ENCODE measurements at places on chromosomes 12 and 14.

DNA sequence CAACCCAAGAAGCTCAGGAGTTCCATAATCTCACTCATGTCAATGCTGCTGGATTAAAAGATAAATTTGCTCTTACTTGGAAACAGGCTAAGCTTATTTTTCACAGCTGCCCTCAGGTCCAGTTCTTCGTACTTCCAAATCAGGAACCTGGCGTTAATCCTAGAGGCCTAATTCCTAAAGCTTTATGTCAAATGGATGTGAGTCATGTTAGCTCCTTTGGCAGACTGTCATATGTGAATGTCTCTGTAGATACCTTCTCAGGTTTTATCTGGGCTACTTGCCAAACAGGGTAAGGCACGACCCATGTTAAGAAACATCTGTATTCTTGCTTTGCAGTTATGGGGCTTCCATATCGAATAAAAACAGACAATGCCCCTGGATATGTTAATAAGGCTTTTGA is 504.6 kb downstream of the ALG10 start:
- peak; percentile 11 for DNase-seq

DNA sequence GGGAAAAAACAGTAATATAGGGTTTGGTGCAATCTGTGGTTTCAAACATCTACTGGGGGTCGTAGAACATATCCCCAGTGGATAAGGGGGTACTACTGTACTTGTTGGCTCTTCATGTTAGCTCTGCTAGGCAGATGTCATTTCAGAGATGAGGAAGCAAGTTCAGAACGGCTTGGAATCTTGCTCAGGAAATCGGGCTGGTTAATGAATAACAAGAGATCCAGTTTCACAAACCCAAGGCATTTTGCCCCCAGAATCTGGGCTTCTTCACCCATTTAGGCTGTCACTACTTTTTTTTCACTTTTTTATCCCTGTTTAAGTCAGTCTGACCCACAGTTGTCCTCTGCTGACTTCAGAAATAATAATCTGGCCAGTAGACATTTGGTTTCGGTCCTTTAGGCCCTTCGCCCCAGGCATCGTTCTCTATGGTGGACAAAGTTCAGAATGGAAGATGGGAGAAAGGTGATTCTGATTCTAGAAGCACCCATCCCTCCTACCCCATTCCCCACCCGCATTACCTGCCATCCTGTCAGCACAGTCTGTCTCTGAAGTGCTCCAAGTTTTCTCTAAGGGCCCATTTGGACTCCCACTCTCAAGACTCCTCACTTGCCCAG is 4.5 kb downstream of the SUOX start:
- no peak for DNase-seq

DNA sequence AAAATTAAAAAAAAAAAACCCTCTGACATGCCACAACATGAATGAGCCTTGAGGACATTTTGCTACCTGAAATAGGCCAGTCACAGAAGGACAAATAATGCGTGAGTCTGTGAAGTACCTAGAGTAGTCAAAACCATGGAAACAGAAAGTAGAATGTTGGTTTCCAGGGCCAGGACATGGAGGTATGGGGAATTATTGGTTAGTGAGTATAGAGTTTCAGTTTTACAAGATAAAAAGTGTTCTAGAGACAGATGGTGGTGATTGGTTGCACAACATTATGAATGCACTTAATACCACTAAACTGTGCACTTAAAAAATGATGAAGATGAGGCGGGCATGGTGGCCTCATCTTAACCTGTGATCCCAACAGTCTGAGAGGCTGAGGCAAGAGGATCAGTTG is 47.6 kb upstream of the ZFP36L1 start:
- DNase-seq = peak; percentile 35

- DNase-seq = no peak
These were observed 486 bp upstream of the AKT1 start for GRCh38 chr14:104795781-104796686.

Measured in NCI-H2171 (cell line).